ENCODE measurements at places on chromosomes 4 and X.

DNA sequence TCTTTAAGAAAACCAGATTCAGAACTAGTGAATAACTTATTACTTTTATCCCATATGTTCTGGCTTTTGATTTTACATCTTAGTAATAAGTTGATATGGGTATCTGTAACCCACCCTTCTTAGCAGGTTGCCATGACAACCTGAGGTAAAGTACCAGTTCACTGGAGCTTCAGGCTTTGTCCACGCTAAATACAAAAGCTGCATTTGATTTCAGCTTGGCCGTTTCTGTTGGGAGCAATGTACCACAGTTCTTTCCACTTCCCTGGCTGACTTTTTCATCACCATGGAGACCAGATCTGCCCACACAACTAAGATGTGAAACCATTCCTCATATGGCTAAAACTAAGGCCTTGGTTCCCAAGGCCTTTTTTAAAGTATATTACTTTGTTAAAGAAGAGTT is 26.1 kb downstream of the KLHL34 start:
- no peak for DNase-seq

DNA sequence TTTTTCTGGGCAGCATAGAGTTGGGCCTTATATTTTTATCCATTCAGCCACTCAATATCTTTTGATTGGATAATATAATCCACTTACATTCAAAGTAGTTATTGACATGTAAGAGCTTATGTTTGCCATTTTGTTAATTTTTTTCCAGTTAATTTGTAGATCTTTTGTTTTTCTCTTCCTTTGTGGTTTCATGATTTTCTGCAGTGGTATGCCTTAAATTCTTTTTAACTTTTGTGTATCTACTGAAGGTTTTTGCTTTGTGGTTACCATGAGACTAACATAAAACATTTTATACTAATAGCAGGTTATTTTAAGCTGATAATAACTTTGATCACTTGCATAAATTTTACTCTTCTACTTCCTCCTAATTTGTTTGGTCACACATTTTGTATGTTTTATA is 140.8 kb upstream of the GATB start:
- no peak for DNase-seq

GRCh38 chrX:13815664-13816063 is 1.2 kb downstream of the GPM6B start:
- DNase-seq: no peak

- DNase-seq: no peak
These were observed 22.2 kb downstream of the TRIM61 start for GRCh38 chr4:164955107-164955805.

GRCh38 chr4:110091434-110092140 is 106.8 kb downstream of the ELOVL6 start:
- no peak for DNase-seq

DNA sequence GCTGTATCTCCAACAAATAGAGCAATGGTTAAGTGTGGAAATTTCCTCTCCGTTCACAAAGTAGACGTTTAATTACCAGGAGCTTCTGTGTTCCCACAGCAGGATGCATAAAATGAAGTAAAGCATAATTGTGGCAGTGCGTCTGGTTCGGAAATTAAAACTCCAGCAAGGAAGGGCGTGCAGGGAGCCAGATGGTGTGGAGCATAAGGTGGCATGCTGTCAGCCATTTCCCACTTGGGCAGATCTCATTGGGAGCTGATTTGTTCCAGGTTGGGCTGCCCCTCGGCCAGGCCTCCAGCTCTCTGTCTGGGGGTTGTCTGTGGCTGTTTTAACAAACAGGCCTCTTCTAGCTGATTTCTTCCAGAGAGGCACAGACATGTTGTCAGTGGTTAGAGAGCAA is 182.1 kb upstream of the CLNK start:
- DNase-seq: no peak

GRCh38 chr4:156505341-156505955 is 466.2 kb downstream of the PDGFC start:
- DNase-seq: no peak

DNA sequence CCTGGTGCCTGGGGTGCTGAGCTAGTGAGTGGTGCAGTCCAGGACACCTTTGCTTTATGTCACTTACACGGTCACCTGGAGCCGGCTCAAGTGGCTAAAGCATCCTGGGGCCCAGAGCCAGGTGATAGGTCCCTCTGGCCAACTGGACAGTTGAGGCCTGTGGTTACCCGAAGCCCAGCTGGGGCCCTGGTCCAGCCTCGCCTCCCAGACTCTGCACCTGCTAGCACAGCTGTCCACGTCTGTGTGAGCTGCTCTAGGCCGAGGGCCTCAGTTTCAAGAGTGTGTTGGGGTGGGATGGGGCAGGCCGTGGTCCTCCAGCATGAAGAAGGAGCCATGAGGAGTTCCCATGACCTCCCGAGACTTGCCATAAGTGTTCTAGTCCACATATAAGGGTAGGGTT is 7.7 kb upstream of the ADD1 start:
- no peak for DNase-seq

DNA sequence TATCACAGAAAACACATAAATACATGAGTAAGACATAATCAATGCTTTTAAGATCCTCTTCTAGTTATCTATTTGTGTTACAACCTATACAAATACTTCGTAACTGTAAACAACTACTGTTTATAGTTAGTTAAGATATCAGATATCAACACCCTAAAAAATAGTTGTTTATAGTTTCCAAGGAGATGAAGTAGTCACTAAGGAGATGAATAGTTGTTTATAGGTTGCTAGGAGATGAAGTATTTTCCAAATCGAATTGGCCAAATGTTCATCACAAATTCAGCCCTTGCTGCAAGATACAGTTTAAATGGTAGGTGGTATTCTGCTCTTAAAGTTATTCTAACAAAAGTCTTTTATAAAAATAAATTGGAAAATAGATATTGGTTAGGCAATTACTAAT is 618.2 kb upstream of the PCDH10 start:
- no peak for DNase-seq

DNA sequence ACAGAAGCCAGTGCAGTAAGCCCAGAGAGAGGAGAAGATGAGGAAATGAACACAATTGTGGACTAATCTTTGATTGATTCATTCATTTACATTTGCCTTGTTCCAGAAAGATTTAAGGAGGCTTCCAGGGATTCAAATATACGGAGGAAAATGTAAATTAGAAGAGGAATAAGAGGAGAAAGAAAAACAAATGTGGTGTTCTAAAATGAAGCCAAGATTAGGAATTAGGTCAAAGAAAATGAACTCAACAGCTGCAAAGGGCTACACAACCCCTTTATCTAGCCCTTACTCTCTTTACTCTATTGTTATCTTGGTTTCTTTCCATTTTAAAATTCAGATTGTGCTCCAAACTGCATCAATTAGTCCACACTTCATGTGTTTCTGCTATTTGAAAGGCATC is 196.8 kb downstream of the SPATA18 start:
- DNase-seq: no peak

- no peak for DNase-seq
These were observed 437.6 kb downstream of the RAPGEF2 start for GRCh38 chr4:159540501-159540900.

DNA sequence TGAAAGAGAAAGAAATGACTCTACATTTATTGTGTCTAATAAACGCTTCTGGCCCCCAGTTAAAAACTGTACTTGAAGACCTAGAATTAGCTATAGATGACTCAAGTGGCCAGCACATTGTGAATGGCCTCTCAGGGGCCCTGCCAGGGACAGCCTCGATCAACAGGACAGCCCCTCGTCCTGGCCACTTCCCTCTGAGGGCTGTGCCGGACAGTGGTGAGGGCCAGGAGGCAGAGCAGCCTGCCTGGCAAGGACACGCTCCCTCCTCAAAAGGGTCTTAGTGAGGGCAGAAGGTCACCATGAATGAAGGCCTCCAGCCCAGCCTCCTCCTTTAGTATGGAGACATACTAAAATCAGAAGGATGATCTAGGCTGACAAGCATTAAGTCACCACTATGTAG is 16.5 kb downstream of the RNF212 start:
- no peak for DNase-seq

- DNase-seq: no peak
These were observed 38.9 kb downstream of the STARD8 start for GRCh38 chrX:68686097-68686977.

- no peak for DNase-seq
These were observed 42.8 kb downstream of the HTT-AS start for GRCh38 chr4:3031357-3032082.

GRCh38 chrX:39816871-39817731 is 280.7 kb downstream of the BCOR start:
- no peak for DNase-seq

GRCh38 chr4:119587796-119588195 is 40.8 kb downstream of the PDE5A start:
- DNase-seq: no peak

- DNase-seq: no peak
These were observed 33.7 kb upstream of the STAG2 start for GRCh38 chrX:123927845-123928244.

GRCh38 chr4:104829761-104830160 is 316.9 kb upstream of the TET2 start:
- no peak for DNase-seq

DNA sequence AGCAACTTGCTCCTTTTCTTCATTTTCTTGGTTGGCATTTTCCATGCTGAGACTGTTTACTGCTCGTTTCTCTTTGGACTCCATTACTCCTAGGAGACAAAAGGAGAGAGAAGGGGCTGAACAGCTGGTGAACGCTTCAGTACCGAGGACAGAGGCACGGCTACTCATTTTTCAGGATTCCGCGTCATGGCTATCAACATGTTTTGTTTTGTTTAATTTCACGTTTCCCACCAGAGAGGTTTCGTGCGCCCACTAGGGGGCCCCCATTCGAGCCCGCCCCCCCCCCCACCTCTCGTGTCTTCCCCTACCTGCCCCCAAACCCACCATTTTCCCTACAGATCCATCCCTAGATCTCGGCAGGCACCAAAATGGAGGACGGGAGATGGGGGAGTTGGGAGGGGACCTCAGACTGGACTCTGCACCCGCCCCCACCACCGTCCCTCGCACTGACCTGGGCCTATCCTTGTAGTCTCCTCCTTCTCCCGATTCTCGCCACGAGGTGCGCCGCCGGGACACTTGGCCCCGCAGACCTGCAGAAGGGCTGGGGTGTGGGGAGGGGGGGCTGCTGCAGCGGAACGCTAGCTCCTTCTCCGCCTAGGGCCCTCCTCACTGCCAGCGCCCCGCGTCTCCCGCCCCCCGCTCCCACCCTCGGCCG is 653 bp downstream of the BEX1 start:
- no peak for DNase-seq

DNA sequence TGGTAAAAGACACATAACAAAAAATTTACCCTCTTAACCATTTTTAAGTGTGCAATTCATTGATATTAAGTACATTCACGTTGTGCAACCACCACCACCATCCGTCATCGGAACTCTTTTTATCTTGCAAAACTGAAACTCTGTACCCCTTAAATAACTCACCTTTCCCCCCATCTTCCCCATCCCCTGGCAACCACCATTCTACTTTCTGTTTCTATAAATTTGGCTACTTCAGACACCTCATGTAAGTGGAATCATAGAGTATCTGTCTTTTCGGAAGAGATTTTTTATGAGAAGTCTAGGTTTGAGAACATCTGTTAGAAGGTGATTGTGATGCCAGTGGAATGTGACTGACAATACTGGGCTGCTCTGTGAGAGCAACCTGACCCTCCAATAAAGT is 39.8 kb upstream of the CCDC149 start:
- no peak for DNase-seq

DNA sequence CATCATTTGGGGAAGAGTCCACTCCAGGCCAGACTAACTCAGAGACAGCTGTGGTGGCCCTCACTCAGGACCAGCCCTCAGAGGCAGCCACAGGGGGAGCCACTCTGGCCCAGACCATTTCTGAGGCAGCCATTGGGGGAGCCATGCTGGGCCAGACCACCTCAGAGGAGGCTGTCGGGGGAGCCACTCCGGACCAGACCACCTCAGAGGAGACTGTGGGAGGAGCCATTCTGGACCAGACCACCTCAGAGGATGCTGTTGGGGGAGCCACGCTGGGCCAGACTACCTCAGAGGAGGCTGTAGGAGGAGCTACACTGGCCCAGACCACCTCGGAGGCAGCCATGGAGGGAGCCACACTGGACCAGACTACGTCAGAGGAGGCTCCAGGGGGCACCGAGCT is 3.3 kb upstream of the ERAS start:
- DNase-seq: no peak

DNA sequence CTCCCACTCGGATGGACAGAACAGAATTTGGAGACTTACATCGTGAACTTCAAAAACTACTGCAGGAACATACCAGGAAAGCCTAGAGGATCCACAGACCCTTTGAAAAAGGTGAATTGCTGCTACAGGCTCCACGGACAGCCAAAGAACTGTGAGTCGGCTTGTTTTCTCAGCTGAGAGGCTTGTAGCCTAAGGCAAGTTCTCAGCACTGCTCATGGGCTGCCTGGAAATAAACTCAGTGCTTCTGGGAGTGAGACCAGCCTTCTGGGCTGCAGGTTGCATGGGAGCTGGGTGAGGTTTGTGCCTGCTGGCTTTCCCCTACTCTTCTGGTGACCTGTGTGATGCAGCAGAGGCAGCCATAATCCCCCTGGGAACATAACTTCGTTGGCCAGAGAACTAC is 1397.6 kb downstream of the FAM133A start:
- DNase-seq: no peak

GRCh38 chrX:39809331-39809730 is 288.4 kb downstream of the BCOR start:
- no peak for DNase-seq

DNA sequence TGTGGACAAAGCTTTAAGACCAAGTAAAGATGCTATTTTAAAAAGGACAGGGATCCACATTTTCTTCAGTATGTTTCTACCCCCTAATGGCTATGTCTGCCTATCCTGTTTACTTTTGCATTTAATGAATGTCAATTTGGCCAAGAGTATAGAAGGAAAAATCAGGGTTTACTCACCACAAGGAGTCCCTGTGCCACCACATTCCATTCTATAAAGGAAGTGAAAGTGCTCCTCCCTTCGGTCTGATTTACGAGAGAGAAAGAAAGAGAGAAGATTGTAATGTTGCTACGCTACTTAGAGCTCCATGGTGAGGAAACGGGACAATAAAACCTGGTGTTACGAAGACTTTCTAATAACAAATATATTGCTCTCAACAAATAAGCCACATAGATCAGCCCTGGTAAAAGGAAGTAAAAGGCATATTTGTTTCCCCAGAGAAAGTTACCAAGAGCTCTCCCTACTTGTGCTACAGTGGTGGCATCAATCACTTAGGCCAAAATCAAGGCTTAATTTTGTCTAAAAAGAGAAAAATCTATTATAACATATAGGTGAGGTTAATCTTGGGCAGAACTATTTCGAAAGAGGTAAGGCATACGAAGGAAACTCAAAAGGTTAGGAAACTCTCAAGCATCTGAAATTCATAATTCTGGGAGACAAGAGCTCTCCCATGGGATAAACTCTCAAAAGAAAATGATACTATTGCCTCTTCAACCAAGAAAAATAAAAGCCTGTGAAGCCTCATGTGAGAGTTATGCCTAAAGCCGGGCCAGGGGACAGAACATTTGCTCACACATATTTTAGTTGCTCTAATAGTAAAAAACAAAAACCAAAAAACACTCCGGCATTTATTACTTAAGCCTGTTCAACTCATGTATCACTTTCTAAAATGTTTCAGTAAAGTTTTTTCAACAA is 29.5 kb downstream of the TAPT1 start:
- DNase-seq: no peak

Data from stimulated activated CD4-positive, alpha-beta T cell treated with anti-CD3 and anti-CD28 coated beads, Interleukin-12 subunit alpha, Interleukin-12 subunit beta, amount 100 ng/mL, for 48 hours (primary cell).